ENCODE measurements at places on chromosomes 1 and 21.
A peak's percentile ranks its signal among the peaks of the same experiment; 100 is the strongest.

- no peak for DNase-seq
Observed at GRCh38 chr1:238606457-238606856, 715.7 kb upstream of the ZP4 start.

DNA sequence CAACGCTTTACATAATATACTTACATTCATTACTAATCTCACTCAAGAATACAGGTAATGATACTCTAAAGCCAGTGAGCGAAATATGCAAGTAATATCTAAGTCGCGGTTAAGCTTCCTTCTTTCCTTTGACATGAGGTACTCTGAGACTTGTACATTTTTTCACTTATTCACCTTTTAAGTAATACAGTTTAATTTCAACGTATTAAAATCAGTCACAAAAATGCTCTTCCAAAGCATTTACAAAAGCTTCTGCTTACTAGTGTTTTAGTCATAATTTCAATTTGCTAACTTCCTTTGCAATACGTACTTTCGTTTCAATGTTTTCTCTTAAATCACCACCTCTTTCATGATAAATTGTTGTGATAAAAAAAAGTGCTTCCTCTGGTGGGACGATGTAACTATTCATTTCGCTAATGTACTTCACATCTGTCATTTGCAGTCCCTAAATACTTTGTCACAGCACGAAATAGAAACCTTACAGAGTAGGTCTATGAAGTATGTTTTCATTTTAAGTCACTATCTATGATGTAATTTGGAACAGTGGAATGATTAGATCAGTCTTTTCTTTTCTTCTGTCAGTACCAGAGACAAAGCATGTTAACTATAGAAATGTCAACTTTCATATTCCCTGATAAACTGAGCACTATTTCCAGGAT is 34.0 kb upstream of the ADGRL4 start:
- no peak for DNase-seq

- peak; percentile 92 for DNase-seq
Observed at GRCh38 chr1:32240140-32240951, 6.7 kb upstream of the FAM167B start.

DNA sequence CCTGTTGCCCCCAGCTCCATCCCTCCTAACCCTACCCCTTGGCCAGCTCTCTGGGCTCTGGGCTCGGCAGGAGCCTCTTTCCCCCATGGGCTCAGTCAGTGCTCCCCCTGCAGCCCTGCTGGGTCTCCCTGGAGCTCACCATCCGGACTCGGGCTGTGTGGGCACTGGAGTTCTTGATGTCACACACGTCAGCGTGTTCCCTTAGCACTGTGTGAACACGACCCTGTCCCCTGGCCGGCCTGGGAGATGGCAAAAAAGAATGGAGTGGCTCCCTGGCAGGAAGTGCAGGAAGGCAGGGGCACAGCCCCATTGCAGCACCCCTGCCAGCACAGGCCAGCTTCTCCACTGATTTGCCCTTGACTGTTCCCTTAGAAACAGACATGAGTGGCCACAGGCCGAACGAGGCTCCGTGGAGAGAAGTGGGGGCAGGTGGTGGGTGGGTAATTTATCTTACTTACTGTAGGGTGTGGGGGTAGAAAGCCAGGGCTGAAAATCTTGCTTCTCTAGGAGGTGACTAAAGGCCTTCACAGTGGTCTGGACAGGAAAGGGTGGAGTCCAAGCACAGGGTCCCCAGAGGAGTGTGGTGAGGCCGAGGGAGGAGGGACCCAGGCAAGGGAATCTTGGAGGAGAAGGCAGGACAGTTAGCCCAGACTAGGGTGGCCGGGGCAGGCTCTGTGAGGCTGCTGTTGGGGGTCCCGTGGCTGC is 381.7 kb upstream of the VAMP3 start:
- DNase-seq: peak; percentile 60

DNA sequence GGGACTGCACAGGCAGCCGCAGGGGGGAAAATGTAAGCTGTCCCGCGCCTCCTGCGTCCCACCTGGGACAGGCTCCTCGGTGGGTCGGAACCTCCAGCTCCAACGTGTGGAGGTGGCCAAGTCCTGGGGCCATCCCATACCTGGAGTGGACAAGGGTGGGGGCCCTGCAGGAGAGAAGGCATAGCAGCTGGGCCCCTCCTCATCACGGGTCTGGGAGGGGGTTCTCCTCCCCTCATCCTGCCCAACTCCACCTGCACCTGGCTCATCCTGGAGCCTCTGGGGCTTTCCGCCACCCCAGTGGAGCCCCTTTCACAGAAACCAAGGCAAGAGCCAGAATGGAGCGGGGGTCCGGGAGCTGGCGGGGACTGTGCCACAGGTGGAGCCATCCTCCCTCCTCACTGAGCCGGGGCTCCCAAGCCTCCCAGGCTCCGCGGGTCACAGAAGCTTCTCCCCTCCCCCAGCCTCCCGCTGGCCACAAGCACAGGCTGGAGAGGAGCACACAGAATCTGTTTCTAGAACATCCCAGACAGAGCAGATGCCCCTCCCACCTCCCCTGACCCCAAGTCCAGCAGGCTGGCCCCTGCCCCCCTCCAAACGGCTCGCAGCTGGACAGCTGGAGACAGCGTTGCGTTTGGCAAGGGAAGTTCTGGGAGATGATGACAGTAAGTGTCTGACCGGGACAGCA is 65.8 kb downstream of the MEGF6 start:
- peak; percentile 74 for DNase-seq

DNA sequence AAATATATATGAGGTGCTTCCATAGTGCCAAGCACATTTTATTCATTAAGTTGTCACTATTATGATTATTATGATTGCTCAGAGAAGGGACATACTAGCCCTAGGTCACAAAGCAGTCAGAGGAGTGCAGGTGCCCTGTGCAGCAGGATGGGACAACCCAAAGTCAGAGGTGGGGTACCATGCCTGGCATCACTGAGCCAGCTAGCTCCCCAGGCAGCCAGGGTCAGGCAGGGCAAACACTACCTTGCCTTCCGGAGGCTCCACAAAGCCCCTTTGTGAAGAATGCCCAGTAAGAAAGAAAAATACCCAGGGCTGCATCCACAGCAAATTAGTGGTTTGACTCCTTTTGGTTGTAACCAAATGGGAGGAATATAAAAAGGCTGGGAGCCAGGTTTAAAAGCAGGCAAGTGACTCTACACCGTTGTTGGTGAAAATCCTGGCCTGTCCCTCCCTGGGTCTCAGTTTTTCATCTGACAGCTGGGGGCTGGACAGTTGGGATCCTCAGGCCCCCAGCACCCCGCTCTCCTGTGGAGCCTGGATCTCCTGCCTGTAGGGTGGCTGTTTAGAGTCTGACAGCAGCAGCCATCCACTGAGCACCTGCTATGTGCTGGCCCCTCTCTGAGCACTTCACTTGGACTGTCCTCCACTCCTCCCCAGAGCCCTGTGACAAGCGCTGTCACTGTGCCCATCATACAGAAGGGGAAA is 98.8 kb downstream of the GLIS1 start:
- DNase-seq: peak; percentile 29

GRCh38 chr1:41722184-41722583 is 196.5 kb downstream of the HIVEP3 start:
- DNase-seq: no peak

DNA sequence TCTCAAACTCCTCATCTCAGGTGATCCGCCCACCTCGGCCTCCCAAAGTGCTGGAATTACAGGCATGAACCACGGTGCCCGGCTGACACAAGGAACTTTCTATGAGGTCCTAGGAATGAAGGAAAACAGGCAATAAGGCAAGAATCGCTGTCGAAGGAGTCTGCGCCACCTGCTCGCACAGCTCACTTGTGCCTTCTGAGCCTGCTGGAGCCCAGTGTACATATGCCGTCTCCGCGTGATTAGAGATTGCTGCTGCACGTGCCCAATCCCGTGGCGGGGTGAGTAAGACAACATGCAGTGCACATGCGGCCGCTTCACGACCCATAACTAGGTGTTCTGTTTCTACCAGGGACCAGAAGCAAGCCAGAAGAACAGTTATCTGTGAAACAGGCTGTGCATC is 24.3 kb downstream of the H3-3A start:
- DNase-seq: no peak

DNA sequence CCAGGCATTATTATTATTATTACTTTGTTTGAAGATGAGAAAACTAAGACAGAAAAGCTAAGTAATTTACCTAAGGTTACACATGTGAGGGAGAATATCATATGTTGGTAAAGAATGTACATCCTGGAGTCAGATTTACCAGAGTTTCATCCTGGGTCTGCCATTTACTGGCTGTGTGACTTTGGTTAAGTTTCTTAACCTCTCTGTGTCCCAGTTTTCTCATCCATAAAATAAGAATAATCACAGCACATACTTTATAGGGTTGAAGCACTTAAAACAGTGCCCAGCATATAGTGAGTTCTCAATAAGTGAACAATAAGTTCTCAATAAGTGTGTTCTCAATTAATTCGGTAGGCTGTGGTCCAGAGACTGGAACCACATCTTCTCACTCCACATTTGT is 32.5 kb downstream of the UBE2U start:
- DNase-seq: no peak

DNA sequence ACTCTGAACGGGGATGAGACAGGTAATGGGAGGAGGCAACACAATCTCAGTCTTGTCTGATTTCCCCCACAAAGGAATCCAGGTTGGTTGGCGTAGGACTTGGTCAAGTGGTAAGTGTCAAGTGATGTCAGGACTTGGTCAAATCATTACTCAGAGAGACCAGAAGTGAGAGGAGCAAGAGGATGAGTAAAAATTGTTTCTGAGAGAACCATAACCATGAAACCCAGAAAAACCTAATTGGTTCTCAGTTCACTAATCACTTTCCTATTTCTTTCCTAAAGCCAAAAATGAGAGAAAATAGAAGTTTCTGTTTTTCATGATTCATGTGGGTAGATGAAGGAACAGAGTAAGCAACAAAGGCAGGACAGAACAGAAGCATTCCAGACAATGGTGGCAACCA is 5.0 kb downstream of the PHC2 start:
- no peak for DNase-seq

- DNase-seq: peak; percentile 46
Observed at GRCh38 chr1:111199881-111200801, at the start of gene DENND2D. Gene DENND2D (minus strand): TSS chr1:111200646. CDS start chr1:111200459, 187 bp downstream.

DNA sequence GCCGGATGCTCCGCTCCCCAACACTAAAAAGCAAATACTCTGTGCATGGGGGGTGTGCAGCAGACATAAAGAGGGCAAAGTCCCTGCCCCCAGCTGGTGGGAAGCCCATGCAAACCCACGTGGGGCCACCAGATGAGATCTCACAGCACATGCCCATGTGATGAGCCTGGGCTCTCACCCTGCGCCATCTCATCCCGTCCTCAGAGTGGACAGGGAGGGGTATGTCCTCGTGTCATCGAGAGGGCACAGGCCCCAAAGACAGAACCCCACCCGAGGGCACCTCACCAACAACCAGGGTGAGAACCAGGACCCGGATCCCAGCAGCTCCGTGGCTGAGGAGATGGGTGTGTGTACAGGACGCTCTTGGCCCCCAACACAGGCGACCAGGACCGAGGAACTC is 25.1 kb upstream of the ARHGEF16 start:
- DNase-seq: no peak
